ENCODE measurements at places on chromosomes 16 and 17. TPM values are rescaled to one million over a fixed set of nuclear protein-coding genes. Genes with fewer than 3 reads are reported as not detected.

C16orf95 gene
- 1.7 TPM for total RNA-seq

RNF157 gene
- total RNA-seq: 0.07 TPM

NUDT16L1 gene
- total RNA-seq: 63.4 TPM

CMTM4 gene
- 22.3 TPM for total RNA-seq

FBXL16 gene
- 1.8 TPM for total RNA-seq

KRT33A gene
- not detected for total RNA-seq

FNDC8 gene
- total RNA-seq: not detected

PIK3R5 gene
- total RNA-seq: 0.56 TPM

ENGASE gene
- 5.2 TPM for total RNA-seq

ARSG gene
- 0.92 TPM for total RNA-seq

DNAAF1 gene
- not detected for total RNA-seq

TNFRSF13B gene
- not detected for total RNA-seq

CBX4 gene
- total RNA-seq: 15.7 TPM
